ENCODE measurements at places on chromosomes 12 and 14.
A peak's percentile ranks its signal among the peaks of the same experiment; 100 is the strongest.

- DNase-seq: no peak
Measured at GRCh38 chr12:6644903-6645302, 2.3 kb downstream of the ACRBP start.

DNA sequence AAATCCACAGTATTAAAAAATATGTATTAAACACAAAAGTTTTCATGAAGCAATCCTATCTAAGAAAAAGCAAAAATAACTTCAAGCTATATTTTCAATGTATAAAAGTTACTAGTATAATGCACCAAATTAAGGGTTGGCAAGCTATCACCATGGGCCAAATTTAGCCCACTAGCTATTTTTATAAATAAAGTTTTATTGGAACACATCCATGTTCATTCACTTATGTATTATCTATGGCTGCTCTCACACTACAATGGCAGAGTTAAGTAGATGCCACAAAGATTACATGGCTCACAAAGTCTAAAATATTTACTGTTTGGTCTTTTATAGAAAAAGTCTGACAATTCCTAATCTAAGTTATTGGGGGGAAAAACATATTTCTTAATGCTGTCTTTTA lies 17.6 kb downstream of the KLHL28 start:
- no peak for DNase-seq

DNA sequence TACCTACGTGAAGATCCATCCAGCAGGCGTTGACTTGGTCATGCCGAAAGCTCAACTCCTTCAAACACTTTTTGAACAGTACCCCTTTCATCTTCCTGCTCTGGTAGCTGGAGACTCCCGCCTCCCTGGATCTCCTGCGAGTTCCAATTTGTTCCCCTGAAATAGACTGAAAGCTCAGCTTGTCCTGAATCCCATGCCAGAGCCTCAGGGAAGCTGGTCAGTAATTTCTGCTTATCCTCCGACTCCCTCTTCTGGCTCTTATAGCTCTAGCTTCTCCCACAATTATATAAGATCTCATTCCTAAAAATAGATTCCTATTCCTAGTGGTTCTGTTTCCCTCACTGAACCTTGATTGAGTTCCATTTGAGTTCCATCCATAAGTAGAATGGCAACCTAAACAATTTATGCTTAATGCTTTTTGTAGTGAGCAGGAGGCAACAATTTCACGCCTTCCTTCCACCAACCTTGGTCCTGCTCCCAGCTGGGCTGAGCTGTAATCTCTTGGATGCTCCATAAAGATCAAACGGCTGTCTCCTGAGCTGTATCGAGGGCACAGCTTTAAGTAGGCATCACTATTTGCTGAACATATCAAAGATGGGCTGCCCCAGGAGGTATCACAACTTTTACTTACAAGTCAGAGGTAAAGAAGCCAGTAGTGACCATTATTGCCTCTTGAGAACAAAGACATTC lies 8.0 kb upstream of the TMEM132C start:
- no peak for DNase-seq

DNA sequence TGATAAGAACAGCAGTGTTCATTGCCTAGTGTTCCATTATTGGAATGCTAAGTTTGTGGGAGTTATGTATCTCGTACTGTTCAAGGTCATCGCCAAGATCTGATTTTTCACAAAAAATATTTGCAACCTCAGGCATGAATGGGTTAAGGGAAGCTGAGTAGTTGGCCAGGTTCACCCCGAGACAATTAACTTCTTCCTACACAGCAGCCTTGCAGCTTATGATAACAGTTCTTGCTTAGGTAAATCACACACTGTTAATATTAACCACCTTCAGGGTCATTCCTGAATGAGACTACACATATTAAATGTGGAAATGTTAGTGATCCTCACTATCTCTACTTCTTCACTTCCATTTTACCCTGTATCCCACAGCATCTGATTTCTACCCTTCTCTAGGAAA lies 18.0 kb downstream of the FKBP11 start:
- no peak for DNase-seq

- DNase-seq: no peak
Measured at GRCh38 chr14:59301354-59301753, 112.9 kb downstream of the DAAM1 start.

DNA sequence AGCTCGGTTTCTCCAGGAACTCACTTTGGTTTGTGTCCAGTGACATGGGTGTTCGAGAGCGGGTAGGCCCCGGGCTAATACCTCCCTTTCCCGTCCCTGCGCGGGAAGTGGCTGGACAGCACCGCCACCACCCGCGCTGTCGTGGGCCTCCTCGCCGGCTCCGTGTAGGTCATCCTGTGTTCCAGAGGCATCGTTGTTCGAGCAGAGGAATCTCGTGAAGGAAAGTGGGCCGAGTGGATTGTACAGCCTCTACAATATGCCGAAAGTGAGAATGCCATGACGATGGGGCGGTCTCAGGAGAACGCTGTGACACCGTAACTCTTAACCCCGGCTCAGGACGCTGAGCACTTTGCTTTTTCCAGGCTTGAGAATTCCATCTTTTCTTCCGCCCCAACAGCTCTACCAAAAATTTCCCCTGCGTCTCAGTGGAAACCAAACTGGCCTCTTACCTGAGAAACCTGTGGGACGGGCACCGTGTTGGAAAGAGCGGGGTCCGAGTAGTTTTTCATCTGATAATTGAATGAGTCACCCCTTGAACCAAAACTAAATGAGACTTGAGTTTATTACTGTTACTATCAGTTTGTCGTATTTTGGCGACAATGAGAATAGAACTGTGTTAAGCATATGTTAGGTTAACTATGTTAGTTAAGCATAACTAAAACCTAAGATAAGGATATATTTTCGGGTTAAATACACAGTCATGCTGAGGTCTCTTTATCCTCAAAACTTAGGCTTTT lies 510 bp downstream of the EIF2S1 start:
- DNase-seq: no peak

DNA sequence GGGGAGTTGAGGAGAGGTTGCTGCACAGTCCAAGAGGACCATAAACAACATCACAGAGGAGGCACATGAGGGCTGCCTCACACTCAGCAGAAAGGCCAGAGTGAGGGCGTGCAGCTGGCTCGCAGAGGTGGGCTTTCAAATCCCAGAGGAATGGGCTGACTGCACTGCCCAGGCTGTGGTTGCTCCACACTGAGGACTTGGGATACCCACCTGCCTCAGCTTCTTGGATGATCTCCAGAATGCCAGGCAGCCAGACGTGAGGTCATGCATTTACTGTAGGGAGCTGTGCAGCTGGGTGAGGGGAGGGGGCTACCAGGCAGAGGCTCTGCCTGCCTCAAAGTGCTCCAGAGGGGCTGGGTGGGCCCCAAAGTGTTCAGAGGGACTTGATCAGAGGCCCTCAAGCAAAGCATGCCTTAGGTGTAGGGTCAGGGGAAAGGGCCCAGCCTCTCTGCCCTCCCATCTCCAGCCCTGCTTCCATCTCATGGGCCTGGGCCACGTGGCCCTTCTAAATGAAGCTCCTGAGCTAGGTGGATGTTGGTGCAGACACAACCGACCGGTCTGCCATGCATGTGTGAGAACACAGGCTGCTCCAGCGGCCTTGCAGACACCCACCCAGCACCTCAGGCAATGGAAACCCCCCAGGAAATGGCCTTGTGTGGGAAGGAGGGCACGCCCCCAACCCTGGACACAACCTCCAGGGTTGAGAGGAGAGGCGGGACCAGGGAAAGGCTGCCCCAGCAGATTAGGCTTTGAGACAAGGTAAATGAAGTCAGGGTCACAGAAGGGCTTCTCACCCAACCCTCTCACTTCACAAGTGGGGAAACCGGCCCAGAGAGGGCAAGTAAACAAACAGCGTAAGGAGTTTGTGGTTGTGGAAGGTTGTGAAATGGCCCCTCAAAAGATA lies 90.8 kb downstream of the NTF3 start:
- DNase-seq: no peak

DNA sequence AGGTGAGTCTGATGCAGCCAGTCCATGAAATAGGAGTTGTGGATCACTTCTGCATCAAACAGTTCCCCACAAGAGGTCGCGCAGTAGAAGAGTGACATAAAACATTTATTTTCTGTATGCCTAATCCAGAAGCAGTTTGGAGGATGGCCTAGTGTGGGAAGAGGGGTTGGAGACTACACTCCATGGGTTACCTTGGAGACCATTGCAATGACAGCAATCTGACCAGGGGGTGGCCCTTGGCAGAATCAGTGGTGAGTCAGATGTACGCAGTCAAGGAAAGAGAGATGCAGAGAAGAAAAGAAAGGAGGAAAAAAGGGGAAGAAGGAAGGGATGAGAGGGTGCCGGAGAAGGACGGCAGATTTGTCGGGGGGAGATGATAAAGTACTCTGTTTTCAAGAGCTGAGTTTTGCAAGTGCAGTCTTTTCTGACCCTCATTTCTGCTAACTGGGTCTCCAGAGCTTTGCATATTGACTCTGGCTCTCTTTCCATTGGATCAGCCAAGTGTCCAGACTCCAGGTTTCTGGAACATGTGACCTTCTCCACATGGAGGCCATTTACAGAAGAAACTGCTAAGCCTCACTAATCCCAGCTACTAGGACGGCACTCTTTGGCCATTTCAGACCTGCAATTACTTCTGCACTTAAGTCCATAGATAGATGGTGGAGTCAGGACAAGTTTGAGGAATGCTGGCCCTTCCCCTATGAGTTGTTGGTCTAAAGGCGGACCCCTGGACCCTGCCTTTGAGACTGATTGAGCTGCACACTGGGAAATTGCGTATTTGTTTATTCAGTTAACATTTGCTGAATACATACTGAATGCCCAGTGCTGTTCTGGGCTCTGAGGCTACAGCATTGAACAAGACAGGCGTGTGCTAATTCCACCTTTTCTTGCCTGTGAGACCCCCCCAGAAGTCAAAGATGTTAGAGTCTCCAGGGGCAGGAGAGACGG lies 424.2 kb downstream of the BCL11B start:
- DNase-seq: no peak

DNA sequence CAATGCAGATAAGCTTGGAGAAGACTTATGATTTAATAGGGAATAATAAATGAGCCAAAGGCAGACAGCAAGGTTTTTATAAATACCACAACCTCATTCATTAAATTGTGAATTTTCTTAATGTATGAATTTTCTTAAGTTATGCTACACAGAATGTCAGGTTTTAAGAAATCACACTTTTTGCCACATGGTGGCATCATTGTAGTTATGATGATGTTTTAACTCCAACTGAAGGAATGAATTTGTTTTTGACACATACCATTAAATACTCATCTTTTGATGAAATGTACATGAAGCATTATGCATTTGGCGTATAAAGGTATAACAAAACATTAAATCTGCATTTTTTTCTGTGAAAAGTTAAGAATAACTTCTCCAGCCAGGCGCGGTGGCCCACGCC lies 524.1 kb upstream of the FBXO33 start:
- no peak for DNase-seq

DNA sequence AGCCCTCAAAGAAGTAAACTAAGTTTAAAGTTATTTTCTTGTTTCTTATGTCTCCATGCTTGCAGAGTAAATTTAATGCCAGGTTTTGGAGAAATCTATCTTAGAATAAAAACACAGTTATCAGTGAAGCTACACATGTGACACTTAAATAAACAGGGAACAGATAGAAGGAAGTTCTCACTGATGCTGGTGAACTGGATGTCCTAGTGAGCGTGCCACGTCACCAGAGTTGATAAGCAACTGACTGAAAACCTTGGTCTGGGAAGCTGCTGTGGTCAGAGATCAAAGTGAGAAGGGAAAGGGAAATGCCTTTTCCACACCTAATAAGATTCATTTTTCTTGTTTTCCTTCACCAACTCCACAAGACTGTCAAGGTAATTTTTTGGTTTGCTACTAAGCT lies 74.8 kb upstream of the PCED1B start:
- DNase-seq: no peak

- no peak for DNase-seq
Measured at GRCh38 chr12:117076410-117077372, 22.5 kb downstream of the TESC start.

- DNase-seq: no peak
Measured at GRCh38 chr12:109523071-109523470, 45.6 kb downstream of the UBE3B start.

GRCh38 chr12:53743266-53744129 lies 8.3 kb downstream of the CISTR start:
- peak; percentile 71 for DNase-seq

GRCh38 chr12:107027636-107028053 lies 40.7 kb upstream of the MTERF2 start:
- DNase-seq: peak; percentile 59

GRCh38 chr14:81455390-81455789 lies 55.3 kb upstream of the STON2 start:
- no peak for DNase-seq

- no peak for DNase-seq
Measured at GRCh38 chr12:131105736-131106348, 152.1 kb downstream of the ADGRD1 start.

GRCh38 chr14:100824091-100824551 lies 1.8 kb upstream of the MEG3 start:
- DNase-seq: no peak

GRCh38 chr14:103521951-103522563 lies 573 bp downstream of the CKB start:
- no peak for DNase-seq

- DNase-seq: no peak
Measured at GRCh38 chr12:38736821-38737220, 168.6 kb downstream of the CPNE8 start.

DNA sequence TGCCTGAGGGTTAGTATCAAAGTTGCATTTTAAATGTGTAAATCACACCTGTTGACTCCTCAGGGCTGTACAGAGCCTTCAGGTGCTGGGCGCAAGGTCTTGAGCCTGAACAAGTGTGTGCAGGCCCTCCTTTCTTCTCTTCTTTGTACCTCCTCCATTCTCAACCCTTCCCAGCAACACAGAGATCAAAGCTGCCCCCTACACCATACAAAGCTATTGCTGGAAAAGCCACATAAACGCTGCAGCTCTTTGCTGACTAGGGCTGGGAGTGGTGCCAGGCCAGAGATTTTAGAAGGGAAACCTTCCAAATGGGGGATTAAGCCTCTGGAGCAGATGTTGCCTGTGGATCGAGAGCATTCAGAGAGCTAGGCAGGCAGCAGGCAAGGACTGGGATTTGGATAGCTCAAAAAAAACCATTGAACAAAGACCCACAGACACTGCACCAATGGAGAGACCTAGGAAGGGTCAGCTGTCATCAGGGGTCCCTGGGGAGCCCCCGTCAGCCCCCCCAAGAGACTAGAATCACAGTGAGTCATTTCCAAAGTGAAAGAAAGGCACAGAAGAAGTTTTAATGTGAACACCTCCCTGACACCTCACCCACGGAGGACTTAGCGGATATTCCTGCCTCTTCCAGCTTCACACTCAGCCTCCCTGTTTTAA lies 18.2 kb upstream of the SUSD6 start:
- DNase-seq: no peak

DNA sequence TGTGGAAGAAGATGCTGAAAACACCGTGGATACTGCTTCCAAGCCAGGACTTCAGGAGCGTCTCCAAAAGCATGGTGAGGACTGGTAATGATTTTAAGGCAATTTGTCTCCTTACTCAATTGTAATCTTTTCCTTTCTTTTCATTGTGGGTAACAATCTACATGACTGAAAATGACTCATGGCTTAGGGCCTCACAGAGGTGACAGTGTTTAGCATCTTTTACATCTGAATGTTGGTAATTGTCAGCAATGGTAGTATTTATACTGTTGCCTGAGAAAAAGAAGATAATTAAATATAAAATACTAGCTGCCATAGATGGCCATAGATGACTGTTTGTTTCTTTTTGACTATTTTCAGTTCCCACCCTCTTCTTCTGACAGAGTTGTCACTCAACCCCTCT lies 31.6 kb downstream of the TULP3 start:
- no peak for DNase-seq

- no peak for DNase-seq
Measured at GRCh38 chr12:24904871-24905270, 44.0 kb downstream of the BCAT1 start.

GRCh38 chr12:67441736-67442346 lies 172.7 kb downstream of the CAND1 start:
- DNase-seq: peak; percentile 83

GRCh38 chr12:101490286-101490920 lies 15.3 kb downstream of the SPIC start:
- peak; percentile 58 for DNase-seq

All from LoVo (cell line).